ENCODE measurements at places on chromosomes 16 and 17. TPM values are rescaled to one million over a fixed set of nuclear protein-coding genes. Genes with fewer than 3 reads are reported as not detected.

The VMO1 gene
- total RNA-seq: 1.00 TPM

The CISD3 gene
- 4.2 TPM for total RNA-seq

The KCNJ2 gene
- under 0.01 TPM for total RNA-seq

The SEPTIN1 gene
- 0.07 TPM for total RNA-seq

The CTRB2 gene
- total RNA-seq: not detected

The HBM gene
- total RNA-seq: not detected

The PRR35 gene
- under 0.01 TPM for total RNA-seq

The CETP gene
- total RNA-seq: not detected

The CCDC102A gene
- total RNA-seq: 1.4 TPM

The GP2 gene
- not detected for total RNA-seq

The CFAP97D1 gene
- 0.07 TPM for total RNA-seq

The CCT6B gene
- total RNA-seq: 1.0 TPM

The OTOP3 gene
- total RNA-seq: not detected

The GPR142 gene
- not detected for total RNA-seq

The INCA1 gene
- total RNA-seq: 0.21 TPM

The C16orf92 gene
- not detected for total RNA-seq

The SAP30BP gene
- 52.3 TPM for total RNA-seq

The CCDC154 gene
- total RNA-seq: 0.57 TPM

The CNTNAP1 gene
- total RNA-seq: 0.71 TPM

The CCL13 gene
- not detected for total RNA-seq

The TCAP gene
- total RNA-seq: 0.36 TPM

The ZNF19 gene
- total RNA-seq: 2.8 TPM

The SLC25A39 gene
- total RNA-seq: 133 TPM

The DNAAF8 gene
- under 0.01 TPM for total RNA-seq

The GP1BA gene
- not detected for total RNA-seq

The PERCC1 gene
- total RNA-seq: not detected

The RBFOX1 gene
- not detected for total RNA-seq

The CCR7 gene
- not detected for total RNA-seq

The MRPS34 gene
- total RNA-seq: 50.8 TPM

The KRTAP2-3 gene
- 0.93 TPM for total RNA-seq

The ACAP1 gene
- 0.71 TPM for total RNA-seq

The MT1E gene
- total RNA-seq: 274 TPM

The RABEP1 gene
- total RNA-seq: 44.8 TPM

The VPS25 gene
- total RNA-seq: 66.3 TPM

The WRAP53 gene
- 2.7 TPM for total RNA-seq

The PSMD7 gene
- total RNA-seq: 106 TPM

The TP53TG3C gene
- not detected for total RNA-seq

The C1QTNF8 gene
- total RNA-seq: not detected

The DPEP2NB gene
- total RNA-seq: not detected

The CD79B gene
- not detected for total RNA-seq

The CRHR1 gene
- total RNA-seq: not detected

The TRPV3 gene
- 5.5 TPM for total RNA-seq

The CCL7 gene
- total RNA-seq: not detected

The CACNG5 gene
- not detected for total RNA-seq

The NUDT21 gene
- 39.6 TPM for total RNA-seq

The HIGD1B gene
- not detected for total RNA-seq

The TMEM106A gene
- 0.50 TPM for total RNA-seq

The TP53TG3 gene
- total RNA-seq: not detected

The EVPLL gene
- 2.3 TPM for total RNA-seq

The TBC1D26 gene
- under 0.01 TPM for total RNA-seq

The RND2 gene
- total RNA-seq: 0.07 TPM

The TNFRSF13B gene
- total RNA-seq: not detected
